ENCODE measurements at places on chromosomes 7 and 10.
A peak's percentile ranks its signal among the peaks of the same experiment; 100 is the strongest.

GRCh38 chr7:47317487-47317886 is 264.4 kb downstream of the TNS3 start:
- DNase-seq, result no peak

DNA sequence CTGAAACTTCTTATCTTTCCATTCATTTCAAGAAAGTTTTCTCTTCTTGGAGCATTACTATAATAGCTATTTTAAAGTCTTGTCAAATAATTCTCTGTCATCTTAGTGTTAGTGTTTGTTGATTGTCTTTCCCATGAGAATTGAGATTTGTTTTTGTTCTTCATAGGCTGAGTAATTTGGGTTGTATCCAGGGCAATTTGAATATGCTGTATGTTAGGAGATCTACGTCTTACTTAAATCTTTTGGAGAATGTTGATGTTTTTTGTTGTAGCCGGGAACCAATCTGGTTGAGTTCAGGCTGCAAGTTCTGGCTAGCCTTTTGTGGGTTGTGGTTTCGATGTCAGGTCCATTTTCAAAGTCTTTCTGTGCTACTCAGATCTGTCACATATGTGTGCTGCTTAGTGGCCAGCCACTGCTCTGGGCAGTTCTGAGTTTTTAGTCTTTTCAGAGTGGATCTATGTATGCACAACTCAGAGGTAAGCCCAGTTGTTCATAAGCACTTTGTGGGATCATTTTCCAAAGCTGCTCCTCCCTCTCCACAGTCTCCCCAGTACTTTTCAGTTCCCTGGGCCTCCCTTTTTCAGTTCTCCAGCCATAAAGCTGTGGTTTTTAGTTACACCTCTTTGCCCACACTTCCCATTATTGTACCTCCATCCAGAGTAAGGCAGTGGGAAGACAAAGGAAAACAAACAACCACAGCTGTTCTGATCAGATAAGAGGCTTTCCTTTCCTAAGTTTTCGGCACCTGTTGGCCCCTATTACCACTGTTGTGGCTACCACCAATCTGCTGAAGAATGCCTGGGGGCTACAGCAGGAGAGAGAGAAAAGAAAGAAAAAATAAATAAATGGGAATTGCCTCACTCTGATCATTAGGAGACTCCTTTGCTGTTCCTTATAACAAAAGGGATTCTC is 4.7 kb upstream of the CCNJ start:
- no peak for DNase-seq

- no peak for DNase-seq
Observed at GRCh38 chr7:80097756-80098155, 36.9 kb upstream of the GNAI1 start.

DNA sequence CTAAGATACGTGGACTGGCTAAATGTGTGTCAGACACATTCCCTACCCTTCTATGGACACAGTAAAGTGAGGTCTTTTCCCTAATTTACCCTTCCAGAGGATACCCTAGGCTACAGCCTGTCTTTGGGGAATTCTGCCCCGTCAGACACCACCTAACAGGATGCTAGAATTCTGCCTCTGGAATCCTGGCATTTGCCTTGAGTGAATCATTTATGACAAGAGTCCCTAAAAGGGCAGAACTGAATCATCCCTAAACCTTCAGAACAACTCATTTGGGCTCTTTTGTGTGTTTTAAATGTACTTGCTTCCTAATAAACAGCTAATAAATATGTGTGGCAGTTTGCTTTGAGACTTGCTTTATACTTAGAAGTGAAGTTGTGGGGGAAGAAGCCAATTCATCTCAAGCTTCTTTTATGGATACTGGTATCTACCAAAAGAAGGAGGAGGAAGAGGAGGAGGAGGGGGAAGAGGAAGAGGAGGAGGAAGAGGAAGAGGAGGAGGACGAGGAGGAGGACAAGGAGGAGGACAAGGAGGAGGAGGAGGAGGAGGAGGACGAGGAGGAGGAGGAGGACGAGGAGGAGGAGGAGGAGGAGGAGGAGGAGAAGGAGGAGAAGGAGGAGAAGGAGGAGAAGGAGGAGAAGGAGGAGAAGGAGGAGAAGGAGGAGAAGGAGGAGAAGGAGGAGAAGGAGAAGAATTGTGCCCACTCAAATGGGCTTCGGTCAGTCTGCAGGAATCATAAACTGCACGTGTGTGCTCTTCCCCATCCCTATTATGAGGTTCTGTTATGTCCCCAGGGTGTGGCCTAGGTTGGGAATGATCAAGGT is 27.1 kb downstream of the PARP12 start:
- peak; percentile 32 for DNase-seq

DNA sequence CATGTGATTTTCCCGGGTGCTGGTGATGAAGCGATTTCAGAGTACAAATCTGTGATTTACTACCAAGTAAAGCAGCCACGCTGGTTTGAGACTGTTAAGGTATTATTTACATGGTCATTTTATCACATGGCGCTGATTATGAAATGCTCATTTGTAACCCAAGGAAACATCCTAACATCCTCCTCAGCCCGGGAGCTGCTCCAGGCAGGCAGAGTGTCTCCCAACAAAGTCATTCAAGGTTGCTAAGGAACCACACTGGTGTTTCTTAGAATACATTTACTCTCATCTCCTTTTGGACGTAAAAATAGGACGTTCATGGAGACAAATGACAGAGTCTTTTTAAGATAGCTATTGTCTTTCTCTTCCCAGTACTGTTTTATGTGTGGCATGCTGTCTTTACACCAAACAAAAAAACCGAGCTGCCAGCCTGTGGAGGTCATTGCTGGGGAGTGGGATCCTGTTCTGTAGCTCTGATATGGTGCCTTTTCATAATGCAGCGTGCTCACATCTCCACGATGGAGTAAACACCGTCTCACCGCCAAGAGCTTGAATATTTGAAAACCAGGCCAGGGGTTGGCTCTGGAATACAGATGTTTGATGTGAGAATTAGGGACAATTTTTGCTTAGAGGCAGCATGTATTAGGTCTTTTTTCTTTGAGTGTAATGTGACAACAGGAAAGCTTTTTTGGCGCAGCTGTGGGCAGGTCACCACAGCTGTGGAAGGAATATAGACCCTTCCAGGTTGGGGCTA is 119.6 kb downstream of the DOCK1 start:
- no peak for DNase-seq

GRCh38 chr10:119020627-119020946 is 8.9 kb upstream of the NANOS1 start:
- DNase-seq, result no peak

DNA sequence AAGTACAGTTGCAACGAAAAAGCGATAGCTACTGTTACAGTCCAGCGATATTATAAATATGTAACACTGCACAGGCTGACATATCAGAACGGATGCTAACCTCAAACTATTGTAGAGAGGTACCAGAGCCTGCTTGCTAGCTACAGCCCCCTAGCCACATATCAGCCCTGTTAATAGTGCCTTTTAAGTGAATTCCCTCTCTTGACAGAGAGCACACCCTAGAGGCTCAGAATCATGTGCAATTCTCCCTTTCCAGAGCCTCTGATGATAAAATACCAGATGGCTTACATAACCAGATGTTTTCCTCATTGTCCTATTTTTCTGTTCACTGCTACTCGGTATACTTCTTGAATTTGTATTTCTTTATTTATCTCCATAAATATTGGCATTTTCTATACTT is 960.7 kb upstream of the CELF2 start:
- DNase-seq, result no peak

- DNase-seq, result no peak
Observed at GRCh38 chr7:44155191-44156185, 14.4 kb upstream of the MYL7 start.

DNA sequence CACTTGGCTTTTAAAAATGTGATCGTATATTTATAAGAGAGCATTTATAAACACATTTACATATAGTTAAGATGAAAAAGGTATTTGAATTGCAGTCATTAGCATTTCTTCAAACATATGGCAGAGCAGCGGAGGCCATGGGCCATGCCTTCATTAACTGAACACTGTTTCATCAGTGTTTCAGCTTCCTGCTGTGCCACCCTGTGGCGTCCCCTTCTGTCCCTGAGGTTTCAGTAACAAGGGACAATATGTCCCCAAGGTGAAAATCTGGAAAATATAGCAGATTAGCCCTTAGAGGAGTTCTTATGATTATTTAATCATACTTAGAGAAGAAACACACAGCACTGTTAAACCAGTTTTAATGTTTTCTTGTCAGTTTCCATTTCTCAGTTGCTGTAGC is 577.8 kb downstream of the ETV1 start:
- DNase-seq, result no peak

DNA sequence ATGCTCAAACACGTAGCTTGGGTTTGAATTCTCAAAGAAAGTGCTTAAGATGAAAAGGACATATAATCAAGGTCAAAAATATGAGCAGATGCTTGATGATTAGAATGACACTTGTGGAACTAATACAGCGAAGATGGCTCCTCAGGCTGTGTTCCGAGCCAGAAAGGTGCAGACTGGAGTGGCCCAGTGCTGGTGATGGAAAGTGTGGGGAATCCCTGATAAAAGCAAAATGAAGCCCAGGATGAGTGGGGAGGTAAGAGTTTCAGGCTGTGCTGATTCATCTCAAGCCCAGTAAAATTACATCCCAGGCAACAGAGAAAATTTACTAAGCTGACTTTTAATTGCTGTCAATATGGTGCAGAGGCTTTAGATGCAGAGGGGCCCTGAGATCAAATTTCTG is 77.8 kb upstream of the IKZF1 start:
- no peak for DNase-seq

DNA sequence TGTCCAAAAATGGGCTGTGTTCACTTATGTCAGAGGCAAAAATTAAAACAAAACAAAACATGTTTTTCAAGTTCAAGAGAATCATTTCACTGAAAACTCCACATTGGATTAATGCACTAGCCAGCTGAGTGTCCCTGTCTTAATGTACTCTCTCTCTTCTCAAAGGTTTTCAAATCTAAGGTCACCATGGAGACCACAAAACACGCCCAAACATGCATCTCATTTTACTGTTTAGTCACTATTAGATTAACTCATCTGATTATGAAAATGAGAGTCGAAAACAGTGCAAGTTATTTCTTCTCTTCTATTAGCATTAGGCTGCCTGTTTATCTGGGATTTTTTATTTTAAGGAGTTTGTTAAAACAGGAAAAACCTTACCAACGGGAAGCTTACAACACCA is 70.8 kb upstream of the ASAH2 start:
- DNase-seq, result peak; percentile 15

- DNase-seq, result no peak
Observed at GRCh38 chr7:47561715-47562446, 20.0 kb downstream of the TNS3 start.

DNA sequence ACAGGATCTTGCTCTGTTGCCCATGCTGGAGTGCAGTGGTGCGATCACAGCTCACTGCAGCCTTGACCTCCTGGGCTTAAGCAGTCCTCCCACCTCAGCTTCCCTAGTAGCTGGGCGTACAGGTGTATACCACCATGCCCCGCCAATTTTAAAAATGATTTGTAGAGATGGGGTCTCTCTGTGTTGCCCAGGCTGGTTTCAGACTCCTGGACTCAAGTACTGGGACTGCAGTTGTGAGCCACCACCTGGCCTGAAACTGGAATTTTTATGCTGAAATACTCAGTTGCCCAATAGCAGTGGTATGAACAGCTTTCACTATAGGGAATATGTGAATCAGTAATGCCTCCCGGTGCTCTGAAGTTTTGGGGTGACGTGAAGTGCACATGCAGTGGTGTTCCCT is 7.6 kb downstream of the ZRANB1 start:
- DNase-seq, result no peak

- no peak for DNase-seq
Observed at GRCh38 chr10:79203833-79204232, 135.1 kb downstream of the ZMIZ1 start.

DNA sequence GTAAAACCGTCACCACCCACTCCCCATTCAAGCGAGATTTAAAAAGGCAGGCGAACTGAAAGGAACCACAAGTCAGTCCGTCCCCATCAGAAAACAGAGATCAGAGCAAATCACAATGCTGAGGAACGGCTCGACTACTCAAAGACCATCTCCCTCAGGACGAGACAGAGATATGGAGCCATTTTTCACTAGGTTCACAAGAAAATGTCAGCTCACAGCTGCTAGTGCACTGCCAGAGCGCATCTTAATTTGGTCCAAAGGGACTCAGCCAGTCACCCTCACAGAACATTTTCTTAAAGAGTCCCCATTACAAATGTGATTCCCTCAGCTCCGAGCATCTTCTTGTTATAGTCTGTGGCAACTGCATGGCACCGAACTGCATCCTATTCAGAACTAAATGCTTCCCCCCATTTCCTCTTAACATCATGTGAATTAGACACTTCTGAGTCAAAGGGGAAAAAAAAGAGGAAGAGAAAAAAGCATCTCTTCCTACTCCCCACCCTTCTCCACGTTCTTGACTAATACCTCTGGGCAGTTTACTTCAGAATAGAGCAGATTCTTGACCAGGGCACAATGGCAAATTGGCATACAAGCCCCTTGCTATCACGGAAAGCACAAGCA is 683.9 kb downstream of the MAGI2 start:
- DNase-seq, result no peak

- DNase-seq, result no peak
Observed at GRCh38 chr7:20190560-20191390, 26.4 kb downstream of the MACC1 start.

DNA sequence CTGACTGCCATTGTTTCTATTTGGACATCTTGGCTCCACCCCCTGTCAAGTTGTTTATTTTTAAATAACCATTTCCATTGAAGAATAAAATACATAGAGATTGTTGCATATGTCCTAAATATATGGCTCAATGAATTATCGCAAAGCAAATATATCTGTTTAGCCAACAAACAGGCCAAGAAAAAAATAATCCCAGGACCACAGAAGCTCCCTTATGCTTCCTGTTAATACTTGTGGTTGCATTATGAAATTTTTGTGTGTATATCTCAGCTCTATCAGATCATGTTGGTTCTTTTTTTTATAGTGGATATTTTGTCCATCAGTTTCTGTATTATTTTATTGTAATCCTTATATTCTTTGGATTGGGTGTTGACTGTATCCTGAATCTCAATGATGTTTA is 53.4 kb upstream of the CYP2C8 start:
- no peak for DNase-seq

DNA sequence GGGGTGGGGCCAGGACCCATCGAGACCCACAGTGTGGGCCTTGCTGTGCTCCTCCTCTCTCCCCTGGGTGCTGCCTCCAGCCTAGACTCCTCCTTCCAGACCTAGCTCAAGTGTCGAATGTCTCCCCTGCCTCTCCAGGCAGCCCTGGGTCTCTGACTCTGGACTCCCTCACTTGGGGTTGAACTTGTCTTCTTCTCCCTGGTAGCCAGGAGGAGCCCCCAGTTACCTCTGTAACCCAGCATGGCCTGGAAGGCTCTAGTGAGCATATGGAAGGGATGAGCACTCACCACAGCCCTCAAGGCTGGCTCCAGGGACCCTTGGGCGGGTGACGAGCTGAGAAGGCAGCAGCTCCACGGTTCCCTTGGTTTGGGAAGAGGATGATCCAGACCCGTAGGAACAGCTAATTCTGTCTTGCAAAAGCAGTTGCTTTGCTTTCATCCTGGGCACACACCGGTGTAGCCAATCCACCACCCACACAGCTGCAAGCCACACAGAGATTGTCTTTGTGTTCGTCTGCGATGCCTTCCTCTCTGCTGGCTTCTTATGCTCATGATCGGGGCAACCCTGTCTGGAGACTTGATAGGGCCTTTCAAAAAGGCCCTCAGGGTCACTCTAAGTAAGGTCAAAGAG is 52.3 kb upstream of the ANTXRL start:
- no peak for DNase-seq
